Brain pericyte (primary cell): ENCODE measurements at places on chromosomes 5 and 9.

- DNase-seq: no peak
Measured at GRCh38 chr5:136328097-136328496, 37.2 kb downstream of the TRPC7 start.

DNA sequence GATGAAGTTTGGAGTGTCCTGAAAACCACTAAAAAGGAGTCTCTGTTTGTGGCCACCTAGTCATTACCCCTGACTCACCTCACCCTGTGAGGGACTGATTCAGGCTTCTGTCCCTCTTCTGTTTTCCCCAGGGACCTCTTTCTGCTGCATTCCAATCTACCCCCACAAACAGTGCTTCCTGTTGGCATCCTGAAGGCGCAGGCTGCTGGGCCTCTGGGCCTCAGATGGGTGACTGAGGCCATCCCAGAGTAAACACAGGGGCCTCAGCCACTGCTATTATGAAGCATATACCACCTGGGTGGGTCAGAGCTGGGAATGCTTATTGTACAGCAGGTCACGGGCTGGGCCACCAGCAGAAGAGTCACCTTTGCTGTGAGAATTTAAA is 20.0 kb downstream of the MORN5 start:
- DNase-seq: no peak

- DNase-seq: no peak
Measured at GRCh38 chr5:94423411-94423810, 195.0 kb downstream of the KIAA0825 start.

DNA sequence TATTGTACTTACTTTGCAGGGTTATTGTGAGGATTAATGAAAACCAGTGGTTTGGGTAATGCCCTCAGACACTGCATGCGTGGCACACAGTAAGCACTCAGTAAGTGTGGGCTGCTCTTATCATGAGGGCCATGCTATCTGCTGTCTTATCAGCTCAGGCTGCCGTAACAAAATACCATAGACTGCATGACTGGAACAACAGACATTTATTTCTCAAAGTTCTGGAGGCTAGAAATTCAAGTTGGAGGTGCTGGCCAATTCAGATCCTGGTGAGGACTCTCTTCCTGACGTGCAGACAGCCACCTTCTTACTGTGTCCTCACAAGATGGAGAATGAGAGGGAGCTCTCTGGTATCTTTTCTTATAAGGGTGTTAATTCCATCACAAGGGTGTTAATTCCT is 23.9 kb upstream of the SH3PXD2B start:
- no peak for DNase-seq

DNA sequence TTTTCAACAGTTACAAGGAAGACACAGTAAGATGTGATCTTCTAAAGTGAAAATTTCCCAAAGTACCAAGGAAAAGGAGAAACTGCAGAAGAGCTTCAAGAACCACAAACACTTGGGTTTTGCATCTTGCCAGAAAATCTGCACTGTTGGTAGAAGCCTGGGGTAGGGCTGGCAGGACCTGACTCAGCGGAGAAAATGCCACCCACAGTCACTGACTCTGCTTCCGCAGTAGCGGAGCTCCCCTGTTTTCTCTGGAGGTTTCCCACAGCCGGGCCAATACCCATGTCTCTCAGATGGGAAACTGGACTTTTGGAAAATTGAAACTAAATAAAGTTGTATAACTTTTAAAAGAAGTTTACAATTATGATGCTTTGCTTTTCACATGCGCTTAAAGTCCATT is 104.2 kb downstream of the MEF2C start:
- no peak for DNase-seq

- DNase-seq: no peak
Measured at GRCh38 chr9:69811351-69811868, 9.2 kb upstream of the CFAP95 start.

- DNase-seq: no peak
Measured at GRCh38 chr5:158589939-158590338, 509.8 kb downstream of the EBF1 start.

DNA sequence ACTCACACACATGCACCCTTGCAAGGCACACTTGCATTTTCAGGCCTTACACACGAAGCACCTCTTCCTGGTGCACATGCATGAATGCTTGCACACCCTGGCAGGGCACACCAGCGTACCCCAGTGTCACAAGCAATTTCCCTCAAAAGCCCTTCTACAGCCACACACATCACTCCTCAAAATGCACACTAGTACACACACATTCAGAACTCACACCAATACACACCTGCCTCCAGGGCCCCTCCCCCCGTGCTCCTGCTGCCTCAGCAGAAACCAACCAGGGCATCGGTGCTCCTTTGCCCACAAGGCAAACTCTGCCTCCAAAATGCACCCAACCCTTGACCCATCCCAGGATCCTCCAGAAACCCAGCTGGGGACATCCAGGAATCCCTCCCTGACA is 1.2 kb downstream of the CAMK2A start:
- DNase-seq: no peak

DNA sequence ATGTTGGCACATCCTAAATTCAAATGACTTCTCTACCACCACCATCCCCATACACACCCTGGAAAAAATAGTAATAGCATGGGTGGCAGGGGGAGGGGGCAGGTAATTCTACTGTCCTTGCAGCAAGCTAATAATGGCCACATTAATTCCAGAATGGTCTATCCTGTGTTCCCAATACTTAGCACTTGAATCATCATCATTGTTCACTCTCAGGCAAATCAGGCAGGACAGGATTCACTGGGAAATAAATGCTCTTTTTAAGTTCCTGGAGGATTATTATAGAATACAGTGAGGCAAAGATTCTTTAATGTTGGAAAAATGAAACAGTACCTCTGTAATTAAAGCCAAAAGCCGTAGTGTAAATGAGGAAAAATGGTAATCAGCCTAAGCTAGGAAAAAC is 254.5 kb downstream of the ARRDC3 start:
- no peak for DNase-seq

- no peak for DNase-seq
Measured at GRCh38 chr5:78243639-78244038, 50.9 kb downstream of the AP3B1 start.

GRCh38 chr5:2895876-2896275 is 144.4 kb upstream of the IRX2 start:
- no peak for DNase-seq

GRCh38 chr5:13957032-13957645 is 12.7 kb upstream of the DNAH5 start:
- peak; percentile 15 for DNase-seq

DNA sequence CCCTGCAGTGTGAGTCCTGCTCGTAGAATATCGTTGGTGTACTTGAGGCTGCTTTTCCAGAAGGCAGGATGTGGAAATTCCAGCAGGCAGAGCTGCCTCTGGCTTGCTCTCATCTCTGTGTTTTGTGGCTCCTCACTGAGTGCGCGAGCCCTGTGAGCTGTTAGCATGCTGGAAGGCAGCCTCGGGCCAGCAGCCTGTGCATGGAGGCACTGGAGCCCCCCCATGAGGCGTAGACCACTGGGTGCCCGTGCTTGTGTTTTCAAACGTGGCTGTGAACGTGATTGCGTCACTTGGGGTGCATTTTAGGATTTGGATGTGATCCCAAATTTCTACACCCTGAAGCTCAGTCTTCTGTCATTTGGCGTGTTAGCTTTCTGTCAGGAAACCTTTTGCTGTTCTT is 3.2 kb downstream of the WDR5 start:
- no peak for DNase-seq

GRCh38 chr9:38309324-38310195 is 82.9 kb upstream of the ALDH1B1 start:
- no peak for DNase-seq

- DNase-seq: no peak
Measured at GRCh38 chr5:135547590-135548254, 12.0 kb upstream of the NEUROG1 start.

- no peak for DNase-seq
Measured at GRCh38 chr9:133464638-133465037, 4.9 kb downstream of the CACFD1 start.

GRCh38 chr5:50786073-50786472 is 119.6 kb downstream of the PARP8 start:
- no peak for DNase-seq

GRCh38 chr5:180099733-180100611 is 28.4 kb upstream of the RNF130 start:
- no peak for DNase-seq

DNA sequence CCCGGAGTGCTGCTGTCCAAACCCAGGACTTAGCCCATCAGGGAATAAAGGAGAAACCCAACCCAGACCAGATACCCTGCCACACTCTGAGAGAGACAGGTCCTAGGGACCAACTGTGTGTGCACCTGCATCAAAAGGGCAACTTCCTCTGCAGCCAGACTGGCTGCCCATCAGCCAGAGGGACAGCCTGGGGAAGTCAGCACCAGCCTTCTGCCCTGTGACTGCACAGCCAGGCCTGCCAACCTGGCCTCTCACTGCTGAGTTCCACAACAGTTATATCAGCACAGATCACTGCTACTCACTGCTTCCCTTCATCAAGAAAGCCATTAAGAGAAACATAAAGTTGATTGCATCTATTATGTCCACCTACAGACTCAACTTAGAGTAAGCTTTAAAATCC is 18.0 kb downstream of the GABBR2 start:
- DNase-seq: no peak

- peak; percentile 76 for DNase-seq
Measured at GRCh38 chr5:67267512-67268216, 71.1 kb upstream of the CD180 start.

GRCh38 chr9:16121601-16122286 is 568.9 kb downstream of the CCDC171 start:
- no peak for DNase-seq

GRCh38 chr5:26649000-26649399 is 389.4 kb downstream of the CDH9 start:
- DNase-seq: no peak

DNA sequence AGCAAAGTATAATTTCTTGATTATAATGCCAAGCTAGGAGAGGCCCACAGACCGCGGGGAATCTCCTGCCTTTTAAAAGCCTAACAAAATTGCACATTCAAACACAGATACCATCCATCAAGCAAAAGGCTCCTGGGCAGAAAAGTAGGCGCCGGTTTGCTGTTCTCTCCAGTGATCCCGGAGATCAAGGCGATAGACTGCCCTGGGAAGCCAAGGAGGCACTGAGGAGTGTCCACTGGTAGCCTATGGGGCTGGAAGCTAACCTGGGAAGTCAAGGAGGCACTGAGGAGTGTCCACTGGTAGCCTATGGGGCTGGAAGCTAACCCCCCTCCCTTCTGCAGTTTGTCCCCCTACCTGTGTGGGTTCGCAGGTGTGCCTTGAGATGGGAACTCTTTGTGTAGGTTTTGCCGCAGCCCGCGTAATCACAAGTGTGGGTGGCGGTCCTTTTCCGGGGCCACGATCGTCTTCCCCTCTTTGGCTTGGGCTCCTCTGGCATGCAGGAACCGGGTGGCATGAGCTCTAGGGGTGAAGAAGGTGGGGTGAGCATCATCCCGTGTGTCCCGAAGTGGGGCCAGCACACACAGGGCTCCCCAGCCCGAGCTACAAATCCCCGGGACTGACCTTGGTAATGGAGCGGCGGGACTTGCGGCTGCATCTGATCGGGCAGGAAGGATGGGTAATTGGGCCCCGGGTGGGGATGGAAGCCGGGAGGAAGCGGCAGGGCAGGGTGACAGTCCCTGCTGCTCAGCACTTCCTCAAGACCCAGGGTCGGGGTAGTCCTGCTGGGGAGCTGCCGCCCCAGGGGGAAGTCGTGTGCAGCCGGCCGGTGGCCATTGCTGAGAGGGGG is 2.7 kb downstream of the KLF4 start:
- DNase-seq: no peak

DNA sequence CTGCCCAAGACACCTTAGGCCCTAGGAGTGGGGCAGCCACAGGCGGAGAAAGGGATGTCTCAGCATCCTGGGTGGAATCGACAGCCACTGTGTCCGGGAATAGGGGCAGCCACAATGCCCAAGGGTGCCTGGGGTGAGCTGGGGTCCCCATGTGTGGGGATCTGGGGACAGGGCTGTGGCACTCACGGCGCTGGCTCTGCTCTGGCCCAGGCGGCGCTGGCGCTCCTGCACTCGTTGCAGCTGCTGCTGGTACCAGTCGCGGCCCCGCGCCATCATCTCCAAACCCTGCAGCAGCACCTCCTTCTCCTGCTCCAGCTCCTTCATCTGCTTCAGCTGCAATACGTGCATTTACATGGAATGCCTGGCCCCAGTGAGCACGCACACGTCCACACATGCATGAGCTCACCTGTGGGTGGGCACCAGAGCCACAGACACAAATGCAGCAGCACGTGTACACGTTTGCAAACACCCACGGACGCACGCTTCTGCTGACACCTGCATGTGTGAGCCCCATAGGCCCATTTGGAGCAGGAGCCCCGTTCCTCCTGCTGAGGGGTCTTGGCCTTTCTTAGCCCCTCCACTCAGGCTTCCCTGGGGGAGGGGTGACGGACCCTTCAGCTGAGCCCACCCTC is 4.9 kb downstream of the SAPCD2 start:
- DNase-seq: no peak

DNA sequence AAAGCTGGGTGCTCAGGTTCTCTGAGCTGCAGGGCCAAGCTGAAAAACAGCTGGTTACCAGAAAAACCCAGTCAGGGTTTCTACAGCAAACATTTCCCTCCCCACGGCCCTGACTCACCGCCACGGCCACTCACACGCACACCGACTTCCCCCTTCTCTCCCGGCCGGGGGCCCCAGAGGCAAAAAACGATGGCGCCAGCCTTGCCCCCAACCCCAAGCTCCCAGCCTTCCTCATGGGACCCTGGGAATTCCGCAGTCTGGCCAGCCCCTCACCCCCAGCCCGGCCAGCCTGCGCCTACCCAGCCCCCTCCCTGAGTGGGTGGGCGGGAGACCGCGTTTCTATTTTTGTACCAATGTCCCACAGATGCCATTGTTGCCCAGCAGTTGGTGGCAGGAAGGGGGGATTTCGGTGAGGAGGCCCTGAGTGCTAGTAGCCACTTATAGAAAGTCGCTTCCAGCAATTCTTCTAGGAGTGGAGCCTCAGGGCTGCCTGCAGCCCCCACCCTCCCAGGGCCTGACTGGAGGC is 18.4 kb downstream of the ENG start:
- DNase-seq: no peak

- no peak for DNase-seq
Measured at GRCh38 chr5:77204967-77205366, 5.5 kb upstream of the PDE8B start.

- no peak for DNase-seq
Measured at GRCh38 chr9:119951090-119951489, 581.9 kb upstream of the BRINP1 start.

- DNase-seq: no peak
Measured at GRCh38 chr5:139390639-139391569, 1.2 kb upstream of the MZB1 start.

DNA sequence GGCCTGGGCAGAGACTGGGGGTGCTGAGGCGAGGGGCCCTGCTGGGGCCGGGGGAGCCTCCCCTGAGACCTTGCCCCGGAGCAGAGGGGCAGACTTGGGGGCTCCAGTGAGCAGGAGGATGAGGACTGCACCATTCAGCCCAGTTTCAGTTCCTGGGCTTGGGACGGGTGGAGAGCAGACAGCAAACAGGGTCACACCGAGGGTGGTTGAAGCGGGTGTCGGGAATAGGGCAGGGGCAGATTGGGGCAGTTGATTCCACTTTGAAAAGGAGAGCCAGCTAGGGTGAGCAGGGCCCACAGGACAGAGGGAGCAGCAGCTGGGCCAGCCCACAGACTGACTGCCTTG is 4.5 kb downstream of the GRK6 start:
- DNase-seq: no peak
